ENCODE measurements at places on chromosomes 7 and 10. TPM values are rescaled to one million over a fixed set of nuclear protein-coding genes. Genes with fewer than 3 reads are reported as not detected.

CCL24 gene
- 0.68 TPM for total RNA-seq

ANKRD1 gene
- total RNA-seq: 6.2 TPM

PDE6C gene
- total RNA-seq: not detected

MMD2 gene
- total RNA-seq: not detected

GHRHR gene
- total RNA-seq: not detected

TFPI2 gene
- total RNA-seq: 218 TPM

C10orf62 gene
- 1.5 TPM for total RNA-seq

MYH16 gene
- 0.97 TPM for total RNA-seq

GRCh38 chr7:7798510-7798909 lies 80.1 kb upstream of the RPA3 start:
- DNase-seq: no peak

- DNase-seq: no peak
These were observed 23.9 kb downstream of the CUL1 start for GRCh38 chr7:148722340-148723165.

DNA sequence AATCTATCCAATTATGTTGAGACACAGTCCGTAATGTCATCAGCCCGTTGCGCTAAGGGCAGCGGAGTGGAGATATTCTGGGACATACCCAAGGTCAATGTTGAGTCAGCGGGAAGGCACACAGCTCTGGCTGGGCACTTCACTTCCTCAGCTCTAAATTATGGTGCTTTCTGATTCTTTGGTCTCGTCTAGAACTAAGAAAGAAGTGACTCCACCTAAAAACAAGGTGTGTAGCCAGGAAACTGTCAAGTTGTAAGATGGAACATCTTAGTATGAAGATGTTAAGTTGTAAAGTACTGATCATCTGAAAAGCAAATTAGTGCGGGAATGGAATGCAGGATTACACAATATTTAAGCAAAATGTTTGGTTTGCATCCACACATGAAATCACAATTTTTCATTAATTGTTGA lies 43.1 kb downstream of the BAIAP2L1 start:
- DNase-seq: peak; percentile 7

GRCh38 chr10:4240608-4241197 lies 455.7 kb upstream of the KLF6 start:
- DNase-seq: no peak

- no peak for DNase-seq
These were observed 6.5 kb downstream of the SAP25 start for GRCh38 chr7:100567031-100567730.

DNA sequence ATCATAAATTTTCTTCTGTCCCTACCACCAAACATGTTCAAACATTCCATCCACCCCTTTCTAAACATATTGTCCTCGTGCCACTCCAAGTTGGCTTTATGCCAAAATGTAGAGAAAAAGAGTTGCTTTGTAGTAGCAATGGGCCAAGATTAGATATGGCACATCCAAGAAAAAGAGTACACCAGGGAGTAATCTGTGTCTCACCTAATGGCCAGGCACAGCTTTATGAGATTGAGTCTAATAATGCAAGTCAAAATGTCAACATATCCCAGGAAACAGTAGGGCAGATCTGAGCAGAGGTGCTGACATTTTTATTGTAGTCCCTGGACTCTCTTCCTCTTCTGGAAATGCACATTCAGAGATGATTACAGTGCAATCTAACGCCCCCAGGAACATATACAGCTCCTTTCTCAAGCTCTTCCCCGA lies 5.7 kb upstream of the OR6V1 start:
- DNase-seq: no peak

GRCh38 chr10:118445535-118445934 lies 103.4 kb upstream of the FAM204A start:
- DNase-seq: no peak

GRCh38 chr7:129431911-129432643 lies 2.2 kb upstream of the STRIP2 start:
- DNase-seq: no peak

DNA sequence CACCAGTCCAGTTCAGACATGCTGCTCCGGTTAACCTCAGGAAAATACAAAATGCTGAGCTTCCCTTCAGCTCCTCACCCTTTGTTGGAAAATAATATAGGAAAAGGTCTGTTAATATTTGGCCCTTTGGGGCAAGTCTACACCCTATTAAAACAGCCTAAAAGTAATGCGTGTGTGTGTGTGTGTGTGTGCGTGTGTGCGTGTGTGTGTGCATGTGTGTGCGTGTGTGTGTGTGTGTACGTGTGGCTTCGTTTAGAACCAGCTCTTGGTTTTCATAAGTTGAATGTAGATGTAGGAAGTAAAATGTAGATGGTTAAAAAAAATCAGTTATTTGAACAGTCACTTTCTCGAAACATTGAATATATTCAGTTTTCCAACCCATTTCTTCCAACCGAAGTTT lies 61.1 kb upstream of the PDCD4 start:
- no peak for DNase-seq

- no peak for DNase-seq
These were observed 16.5 kb downstream of the PWWP2B start for GRCh38 chr10:132413226-132414205.

GRCh38 chr7:158472596-158472995 lies 115.0 kb downstream of the PTPRN2 start:
- no peak for DNase-seq

- no peak for DNase-seq
These were observed 117.6 kb downstream of the NRP1 start for GRCh38 chr10:33216661-33217427.

- no peak for DNase-seq
These were observed 733 bp downstream of the PRKCQ start for GRCh38 chr10:6579183-6579903.

DNA sequence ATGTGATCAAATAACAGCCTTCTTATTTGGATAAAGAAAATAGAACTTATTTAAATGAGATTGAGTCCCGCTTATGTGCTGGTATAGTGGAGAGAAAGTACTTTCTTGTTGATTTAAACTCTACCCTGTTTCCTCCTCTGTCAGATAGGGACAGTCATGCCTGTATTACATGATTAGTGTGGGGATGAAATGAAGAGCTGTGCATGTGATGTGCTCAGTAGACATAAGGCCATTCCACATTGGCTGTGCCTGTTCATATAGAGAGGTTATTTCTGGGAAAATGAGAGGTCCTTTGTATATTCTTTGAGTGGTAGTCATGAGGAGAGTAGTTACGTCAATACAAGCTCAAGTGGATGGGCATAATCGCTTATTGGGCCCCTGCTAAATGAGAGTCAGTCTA lies 5.7 kb downstream of the MTURN start:
- no peak for DNase-seq

DNA sequence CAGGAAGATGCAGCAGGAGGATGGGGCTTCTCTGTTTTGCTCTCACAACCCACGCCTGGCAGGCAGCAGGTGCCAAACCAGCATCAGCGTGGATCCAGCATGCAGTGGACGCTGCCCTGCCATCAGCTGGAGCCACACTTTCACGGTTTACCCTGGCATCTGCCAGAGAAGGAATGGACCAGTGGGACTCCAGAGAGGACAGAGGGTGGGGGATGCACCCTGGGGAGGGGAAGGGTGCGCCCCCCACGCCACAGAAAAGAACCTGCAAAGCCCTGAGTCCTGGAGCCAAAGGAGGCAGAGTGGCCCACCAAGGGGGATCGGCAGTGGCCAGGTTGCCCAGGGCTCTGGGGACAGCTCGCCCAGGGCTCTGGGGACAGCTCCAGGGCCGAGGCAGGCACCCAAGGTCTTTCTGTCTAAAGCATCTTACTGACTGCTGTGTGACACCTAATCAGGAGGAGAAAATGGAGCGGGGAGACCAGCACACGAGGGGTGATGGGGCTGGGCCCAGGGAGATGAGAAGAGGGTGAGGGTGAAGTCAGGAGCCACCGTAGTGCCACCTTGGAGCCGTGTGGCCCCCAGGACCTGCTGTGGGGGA lies 225.1 kb downstream of the DNAJB6 start:
- no peak for DNase-seq

DNA sequence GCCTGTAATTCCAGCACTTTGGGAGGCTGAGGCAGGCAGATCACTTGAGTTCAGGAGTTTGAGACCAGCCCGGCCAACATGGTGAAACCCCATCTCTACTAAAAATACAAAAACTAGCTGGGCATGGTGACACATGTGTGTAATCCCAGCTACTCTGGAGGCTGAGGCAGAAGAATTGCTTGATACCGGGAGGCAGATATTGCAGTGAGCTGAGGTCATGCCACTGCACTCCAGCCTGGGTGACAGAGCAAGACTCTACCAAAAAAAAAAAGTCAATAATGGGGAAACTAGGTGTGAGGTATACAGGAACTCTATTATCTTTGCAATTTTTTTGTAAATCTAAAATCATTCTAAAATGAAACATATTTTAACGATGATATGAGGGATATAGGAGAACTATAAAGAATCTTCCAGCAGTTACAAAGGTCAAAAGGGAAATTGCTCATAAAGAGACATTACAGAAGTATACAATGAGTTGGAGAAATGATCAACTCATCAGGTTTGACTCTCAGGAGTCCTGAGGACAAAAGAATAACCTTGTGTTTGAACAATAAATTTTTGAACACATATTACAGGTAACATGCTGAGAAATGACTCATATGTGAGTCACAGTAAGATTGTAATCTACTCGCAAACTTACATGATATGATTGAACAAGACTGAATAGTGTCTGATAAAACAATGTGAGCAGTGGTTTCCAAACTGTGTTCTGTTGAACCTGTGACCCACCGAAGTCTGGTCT lies 272.6 kb downstream of the FGFR2 start:
- no peak for DNase-seq

- DNase-seq: no peak
These were observed 183.2 kb downstream of the ADK start for GRCh38 chr10:74334221-74334620.

GRCh38 chr7:6096581-6096980 lies 65.4 kb downstream of the ANKRD61 start:
- no peak for DNase-seq

GRCh38 chr7:69598487-69599285 lies 411 bp downstream of the AUTS2 start:
- DNase-seq: peak; percentile 0

DNA sequence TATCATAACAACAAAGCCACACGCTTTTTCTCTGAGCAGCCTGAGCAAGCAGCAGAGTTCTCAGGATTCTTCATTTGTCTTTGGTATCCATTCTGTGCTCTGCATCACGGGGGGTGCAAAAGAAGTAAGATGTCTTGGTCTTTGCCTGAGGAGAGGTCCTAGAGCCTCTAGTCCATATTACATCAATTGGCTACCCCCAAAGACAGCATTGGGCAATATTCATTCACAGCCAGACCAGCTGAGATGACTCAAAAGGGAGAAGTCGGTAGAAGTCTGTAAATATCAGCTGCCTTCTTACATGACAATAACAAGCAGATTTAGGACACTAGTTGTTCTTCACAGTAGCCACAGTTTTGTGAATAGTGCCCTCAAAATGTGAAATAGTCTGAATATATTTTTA lies 66.6 kb downstream of the FZD1 start:
- DNase-seq: no peak

- DNase-seq: no peak
These were observed 2.6 kb downstream of the CPVL start for GRCh38 chr7:29143751-29144150.

DNA sequence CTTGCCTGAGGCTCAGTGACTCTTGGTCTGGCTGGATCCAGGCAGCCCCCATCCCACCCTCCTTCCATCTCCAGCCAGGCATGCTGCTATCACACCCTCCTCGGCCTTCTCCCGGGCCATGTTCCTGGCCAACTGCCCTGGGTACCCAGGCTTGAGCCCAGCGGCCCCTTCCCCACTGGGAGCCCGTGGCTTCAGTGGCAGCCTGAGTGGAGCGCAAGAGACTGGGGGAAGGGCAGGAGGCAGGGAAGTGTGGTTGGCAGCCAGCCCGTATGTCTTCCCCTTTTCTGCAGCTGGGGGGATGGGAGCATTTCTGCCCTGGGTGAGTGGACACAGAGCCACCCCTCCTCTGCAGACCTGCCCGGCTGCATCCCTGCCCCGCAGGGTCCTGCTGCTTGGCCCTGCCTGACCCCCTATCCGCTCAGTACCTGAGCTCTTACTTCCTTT lies 148.5 kb downstream of the ARHGAP22 start:
- DNase-seq: no peak

- DNase-seq: no peak
These were observed 180.2 kb upstream of the TPK1 start for GRCh38 chr7:145016068-145016467.

DNA sequence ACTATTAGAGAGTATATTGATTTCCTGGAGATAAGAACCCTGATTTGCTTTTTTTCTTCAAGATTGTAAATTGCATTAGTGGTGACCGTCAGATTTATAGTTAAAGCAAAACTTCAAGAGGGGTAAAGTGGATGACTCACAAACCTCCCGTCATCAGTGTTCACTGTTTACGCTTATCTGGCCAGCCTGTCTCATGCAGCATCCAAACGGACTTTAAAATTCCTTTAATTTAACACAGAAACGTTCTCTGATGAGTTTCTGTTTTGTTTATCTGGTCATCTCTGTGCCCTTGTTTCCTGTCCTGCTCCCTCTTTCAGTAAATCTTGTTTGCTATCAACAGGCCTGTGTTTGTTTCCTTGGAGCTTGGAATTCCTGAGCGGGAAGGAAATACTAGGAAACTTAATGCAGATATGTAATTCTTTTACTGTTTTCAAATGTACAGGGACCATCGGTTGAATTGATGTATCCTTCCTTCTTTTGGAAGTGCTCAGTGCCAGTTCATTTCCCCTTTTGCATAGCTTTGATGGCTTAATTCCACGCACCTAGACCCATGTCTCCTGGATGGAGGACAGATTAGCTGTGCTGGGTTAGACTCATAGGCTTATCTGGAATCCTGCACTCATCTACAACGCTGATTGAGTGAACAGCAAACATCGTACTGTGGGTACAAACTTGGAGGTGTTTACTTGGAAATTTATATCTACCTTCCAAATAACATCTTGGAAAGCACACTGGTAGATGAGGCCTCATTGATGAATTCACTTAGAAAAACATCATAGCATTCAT lies 21.3 kb downstream of the PTPRE start:
- DNase-seq: no peak

DNA sequence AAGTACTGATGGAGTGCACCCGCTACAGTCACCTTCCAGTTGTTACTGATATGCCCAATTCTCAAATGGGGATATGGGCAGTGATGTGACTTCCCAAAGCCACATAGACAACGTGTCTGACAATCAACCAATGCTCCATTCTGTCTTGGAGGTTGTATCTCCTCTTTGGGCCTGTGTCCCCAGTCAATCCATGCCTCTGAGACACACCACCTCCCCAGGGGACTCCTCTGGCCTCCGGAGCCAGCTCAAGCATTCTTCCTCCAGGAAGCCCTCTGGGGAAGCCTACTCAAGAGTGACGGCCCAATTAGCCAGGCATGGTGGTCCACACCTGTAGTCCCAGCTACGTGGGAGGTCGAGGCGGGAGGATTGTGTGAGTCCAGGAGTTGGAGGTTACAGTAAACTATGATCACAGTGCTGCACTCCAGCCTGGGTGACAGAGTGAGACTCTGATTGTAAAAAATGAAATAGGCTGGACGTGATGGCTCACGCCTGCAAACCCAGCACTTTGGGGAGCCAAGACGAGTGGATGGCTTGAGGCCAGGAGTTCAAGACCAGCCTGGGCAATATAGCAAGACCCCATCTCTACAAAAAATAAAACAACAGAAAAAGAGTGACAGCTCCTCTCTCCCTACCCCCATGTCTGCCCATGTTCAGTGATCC lies 99.5 kb upstream of the TNRC18 start:
- peak; percentile 66 for DNase-seq

- DNase-seq: no peak
These were observed 995 bp upstream of the INPP5F start for GRCh38 chr10:119724593-119725516.

Data from Calu3 (cell line).